ENCODE measurements at places on chromosomes 11 and 22. TPM values are rescaled to one million over a fixed set of nuclear protein-coding genes. Genes with fewer than 3 reads are reported as not detected.

ASPHD2 gene
- total RNA-seq = 1.8 TPM

GRCh38 chr22:29032014-29032475 lies 29.6 kb downstream of the C22orf31 start:
- peaks cover 42% of the 10 kb centered on the region for H3K4me1 ChIP-seq
- H3K27ac ChIP-seq = peak overlapping the region; percentile 93
- no peak overlapping the region for H3K4me3 ChIP-seq
- H3K36me3 ChIP-seq = no peaks in the 10 kb centered on the region
- peak; percentile 11 for DNase-seq

C11orf97 gene
- total RNA-seq = not detected

PICALM gene
- total RNA-seq = 110 TPM

GRCh38 chr11:105635466-105635865 lies 25.6 kb downstream of the GRIA4 start:
- no peak for DNase-seq
- H3K27me3 ChIP-seq = no peaks in the 10 kb centered on the region
- no peaks in the 10 kb centered on the region for H3K4me1 ChIP-seq

GRCh38 chr11:121958323-121958970 lies 157.6 kb downstream of the BLID start:
- no peaks in the 10 kb centered on the region for H3K36me3 ChIP-seq
- peaks cover 10% of the 10 kb centered on the region for H3K4me1 ChIP-seq
- no peak overlapping the region for H3K27ac ChIP-seq
- H3K27me3 ChIP-seq = no peaks in the 10 kb centered on the region
- no peak for DNase-seq
- no peak overlapping the region for H3K4me3 ChIP-seq

GRIK4 gene
- total RNA-seq = 0.11 TPM

CARNS1 gene
- total RNA-seq = 1.6 TPM

TSPAN32 gene
- 22.4 TPM for total RNA-seq

OR2AG1 gene
- total RNA-seq = not detected

DNA sequence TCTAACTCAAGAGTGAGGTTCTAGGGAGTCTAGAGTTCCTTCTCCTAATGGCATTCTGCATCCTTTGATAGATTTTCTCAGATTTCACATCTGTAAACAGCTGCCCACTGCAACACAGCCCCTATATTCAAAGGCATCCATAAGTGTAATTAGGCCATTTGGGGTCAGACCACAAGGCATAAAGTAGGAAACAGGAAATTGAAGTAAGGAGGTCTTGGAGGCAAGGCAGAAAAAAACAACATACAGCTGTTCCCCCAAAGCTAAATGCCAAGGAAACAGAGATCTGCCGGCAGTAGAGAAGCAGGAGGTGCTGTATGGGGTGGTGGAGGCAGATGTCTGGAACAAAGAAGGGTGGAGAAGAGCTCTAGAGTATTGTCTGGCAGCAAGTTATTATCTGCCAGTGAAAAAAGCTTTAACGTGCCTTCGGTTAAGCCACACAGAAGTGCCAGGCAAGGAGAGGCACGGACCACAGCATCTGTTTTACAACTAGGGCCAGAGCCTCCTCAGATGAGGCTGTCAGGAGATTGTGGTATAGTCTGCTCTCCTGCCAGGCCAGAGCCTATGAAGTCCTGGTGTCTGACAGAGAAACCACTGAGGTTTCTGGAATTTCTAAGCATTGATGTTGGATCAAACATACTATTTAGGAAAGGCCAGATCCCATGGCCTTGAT lies 100.2 kb upstream of the CHRM4 start:
- no peak overlapping the region for H3K4me3 ChIP-seq
- no peaks in the 10 kb centered on the region for H3K4me1 ChIP-seq
- no peaks in the 10 kb centered on the region for H3K36me3 ChIP-seq

FGF4 gene
- not detected for total RNA-seq

GRCh38 chr11:69260622-69261021 lies 33.3 kb upstream of the MYEOV start:
- no peak overlapping the region for H3K27ac ChIP-seq
- H3K36me3 ChIP-seq = no peaks in the 10 kb centered on the region
- DNase-seq = no peak

STIM1 gene
- 60.0 TPM for total RNA-seq

KCNA4 gene
- 1.4 TPM for total RNA-seq

DNA sequence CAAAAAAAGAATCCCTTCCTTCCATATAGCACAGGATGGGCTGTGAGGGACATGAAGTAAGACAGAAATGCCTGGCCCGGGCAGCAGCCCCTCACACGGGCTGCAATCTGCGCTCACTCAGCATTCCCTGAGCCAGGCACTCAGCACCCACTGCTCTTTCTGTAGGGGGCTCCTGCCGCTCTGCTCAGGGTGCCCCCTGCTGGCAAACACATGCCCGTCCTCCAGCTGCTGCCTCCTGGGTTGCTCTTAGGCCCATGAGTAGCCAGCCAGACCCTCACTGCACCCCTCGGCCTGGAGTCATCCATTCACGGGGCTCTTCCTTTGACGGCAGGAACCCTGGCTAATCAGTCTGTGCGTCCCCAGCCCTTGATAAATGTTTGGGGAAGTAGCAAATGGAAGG lies 6.9 kb downstream of the MCAT start:
- H3K27me3 ChIP-seq = no peaks in the 10 kb centered on the region
- H3K36me3 ChIP-seq = peaks cover 30% of the 10 kb centered on the region
- peak overlapping the region; percentile 49 for H3K27ac ChIP-seq
- no peak overlapping the region for H3K4me3 ChIP-seq

ARHGAP8 gene
- 1.3 TPM for total RNA-seq

- peak overlapping the region; percentile 83 for H3K27ac ChIP-seq
- peaks cover 34% of the 10 kb centered on the region for H3K4me1 ChIP-seq
- no peaks in the 10 kb centered on the region for H3K36me3 ChIP-seq
- no peak overlapping the region for H3K4me3 ChIP-seq
These were observed 1.4 kb upstream of the MADD start for GRCh38 chr11:47268448-47269001.

NCAPD3 gene
- total RNA-seq = 17.1 TPM

DNA sequence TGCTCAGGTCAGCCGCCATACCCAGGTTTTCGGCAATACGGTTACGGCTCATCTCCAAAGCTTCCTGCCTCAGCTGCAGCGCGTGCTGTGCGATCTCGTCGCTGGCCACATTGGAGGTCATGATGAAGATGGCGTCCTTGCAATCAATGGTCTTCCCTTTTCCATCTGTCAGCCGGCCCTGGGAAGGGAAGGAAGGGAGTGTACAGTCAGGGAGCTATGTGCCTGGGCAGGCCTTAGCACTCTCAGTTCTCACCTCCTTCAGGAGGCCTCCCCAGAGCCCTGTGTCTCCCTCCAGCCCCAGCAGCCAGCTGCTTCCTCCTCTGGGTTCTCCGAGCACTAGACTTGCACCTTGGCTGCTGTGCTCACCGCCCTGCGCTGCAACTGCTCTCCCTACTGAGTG lies 51.5 kb upstream of the PHOX2A start:
- no peaks in the 10 kb centered on the region for H3K4me1 ChIP-seq
- no peak for DNase-seq
- H3K4me3 ChIP-seq = no peak overlapping the region

MS4A4E gene
- total RNA-seq = not detected

- peak; percentile 40 for DNase-seq
- peak overlapping the region; percentile 25 for H3K4me3 ChIP-seq
- H3K27ac ChIP-seq = no peak overlapping the region
- H3K27me3 ChIP-seq = peaks cover 97% of the 10 kb centered on the region
- no peaks in the 10 kb centered on the region for H3K36me3 ChIP-seq
These were observed 27.8 kb upstream of the AMOTL1 start for GRCh38 chr11:94740083-94741021.

DNA sequence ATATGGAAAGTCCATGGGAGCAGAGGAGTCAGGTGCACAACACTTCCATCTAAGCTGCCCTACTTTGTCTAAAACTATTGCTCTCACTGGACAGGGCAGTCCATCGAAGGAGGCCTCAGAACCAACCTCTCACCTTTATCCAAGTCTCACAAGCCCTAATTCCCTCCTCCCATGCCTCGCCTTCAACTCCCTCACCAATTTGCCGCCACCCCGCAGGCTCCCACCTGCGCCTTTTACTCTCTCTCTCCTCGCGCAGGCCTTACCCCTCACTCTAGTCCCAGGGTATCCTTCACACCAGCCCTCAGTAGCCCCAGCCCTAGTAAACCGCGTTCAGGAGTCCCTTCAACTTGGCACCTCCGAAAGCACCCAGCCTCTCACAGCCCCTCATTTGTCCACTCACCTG lies 451 bp downstream of the FHIP1B start:
- peaks cover 7% of the 10 kb centered on the region for H3K4me1 ChIP-seq
- no peaks in the 10 kb centered on the region for H3K36me3 ChIP-seq
- no peaks in the 10 kb centered on the region for H3K27me3 ChIP-seq
- H3K27ac ChIP-seq = peak overlapping the region; percentile 84
- peak overlapping the region; percentile 90 for H3K4me3 ChIP-seq
- DNase-seq = no peak

OR2AT4 gene
- total RNA-seq = not detected

GRCh38 chr11:33588056-33588455 lies 112.6 kb downstream of the C11orf91 start:
- no peak overlapping the region for H3K27ac ChIP-seq
- DNase-seq = peak; percentile 42
- no peaks in the 10 kb centered on the region for H3K4me1 ChIP-seq

GRCh38 chr11:68825571-68825970 lies 16.1 kb downstream of the CPT1A start:
- no peaks in the 10 kb centered on the region for H3K36me3 ChIP-seq
- no peaks in the 10 kb centered on the region for H3K27me3 ChIP-seq
- no peak overlapping the region for H3K4me3 ChIP-seq

DNA sequence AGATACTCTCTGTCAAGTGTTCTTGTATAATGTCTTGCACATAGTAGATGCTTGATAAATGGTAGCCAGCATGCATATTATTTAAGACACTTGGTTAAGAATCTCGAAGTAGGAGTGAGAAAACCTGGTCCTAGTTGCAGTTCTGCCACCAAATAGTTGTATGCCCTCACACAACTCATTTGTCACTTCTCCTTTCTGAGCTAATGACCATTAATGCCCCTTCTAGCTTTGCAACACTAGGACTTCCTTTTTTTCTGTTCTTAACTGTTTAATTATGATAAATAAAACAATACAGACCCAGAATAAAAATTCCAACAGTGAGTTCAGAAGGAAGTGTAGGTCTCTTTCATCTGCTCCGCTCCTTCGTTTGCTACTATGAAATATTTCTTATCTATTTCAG lies 453.6 kb downstream of the TMEM135 start:
- no peaks in the 10 kb centered on the region for H3K36me3 ChIP-seq
- H3K4me1 ChIP-seq = no peaks in the 10 kb centered on the region
- no peak overlapping the region for H3K4me3 ChIP-seq
- H3K27me3 ChIP-seq = no peaks in the 10 kb centered on the region
- no peak overlapping the region for H3K27ac ChIP-seq

DNA sequence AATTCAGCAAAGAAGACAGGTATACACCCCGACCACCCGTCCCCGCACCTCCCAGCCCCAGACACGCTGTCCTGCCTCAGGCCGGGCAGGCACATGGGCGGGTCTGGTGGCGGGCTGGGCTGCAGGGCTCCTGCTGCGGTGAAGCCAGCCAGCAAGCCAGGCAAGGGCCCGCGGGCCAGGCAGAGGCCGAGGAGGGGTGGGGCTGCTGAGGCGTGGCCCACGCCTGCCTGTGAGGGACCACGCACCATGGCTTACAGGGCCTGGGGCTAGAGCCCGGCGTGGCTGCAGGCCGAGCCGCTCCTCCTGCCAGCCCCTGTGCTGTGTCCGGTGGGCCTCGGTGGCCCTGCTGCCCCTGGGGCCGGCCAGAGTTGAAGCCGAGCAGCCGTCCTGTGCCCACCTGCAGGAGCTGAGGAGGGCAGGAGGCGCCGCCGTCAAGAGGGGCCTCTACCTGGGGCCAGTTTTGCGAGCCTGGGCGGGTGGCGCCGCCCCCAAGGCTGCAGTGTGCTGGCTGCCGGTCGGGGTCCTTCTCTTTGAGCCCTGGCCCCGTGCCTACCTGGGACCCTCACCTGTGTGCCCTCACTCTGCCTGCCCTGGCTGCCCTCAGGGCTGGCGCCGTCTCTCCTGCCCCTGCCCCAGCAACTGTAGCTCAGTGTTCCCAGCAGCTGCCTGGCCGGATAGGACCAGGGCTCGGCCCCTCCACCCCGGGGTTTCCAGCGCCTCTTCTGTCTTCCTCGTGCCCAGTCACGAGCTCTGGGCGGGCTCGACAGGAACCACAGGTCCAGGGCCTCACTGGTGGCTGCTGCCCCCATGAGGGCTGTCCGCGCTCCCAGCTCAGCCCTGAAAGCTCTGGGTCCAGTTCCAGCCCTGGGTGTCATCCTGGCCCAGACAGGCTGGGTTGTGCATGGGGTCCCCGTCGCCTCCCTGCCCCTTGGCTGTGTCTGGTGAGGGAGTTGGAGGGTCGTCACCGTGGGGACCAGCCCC lies 38.4 kb downstream of the MOB2 start:
- no peaks in the 10 kb centered on the region for H3K36me3 ChIP-seq
- H3K4me3 ChIP-seq = no peak overlapping the region
- DNase-seq = no peak
- H3K27me3 ChIP-seq = no peaks in the 10 kb centered on the region

- H3K27ac ChIP-seq = peak overlapping the region; percentile 78
- H3K27me3 ChIP-seq = no peaks in the 10 kb centered on the region
- peak; percentile 2 for DNase-seq
- H3K4me1 ChIP-seq = peaks cover 11% of the 10 kb centered on the region
These were observed 539 bp downstream of the SDHD start for GRCh38 chr11:112087212-112087611.

KDM4E gene
- not detected for total RNA-seq

DNA sequence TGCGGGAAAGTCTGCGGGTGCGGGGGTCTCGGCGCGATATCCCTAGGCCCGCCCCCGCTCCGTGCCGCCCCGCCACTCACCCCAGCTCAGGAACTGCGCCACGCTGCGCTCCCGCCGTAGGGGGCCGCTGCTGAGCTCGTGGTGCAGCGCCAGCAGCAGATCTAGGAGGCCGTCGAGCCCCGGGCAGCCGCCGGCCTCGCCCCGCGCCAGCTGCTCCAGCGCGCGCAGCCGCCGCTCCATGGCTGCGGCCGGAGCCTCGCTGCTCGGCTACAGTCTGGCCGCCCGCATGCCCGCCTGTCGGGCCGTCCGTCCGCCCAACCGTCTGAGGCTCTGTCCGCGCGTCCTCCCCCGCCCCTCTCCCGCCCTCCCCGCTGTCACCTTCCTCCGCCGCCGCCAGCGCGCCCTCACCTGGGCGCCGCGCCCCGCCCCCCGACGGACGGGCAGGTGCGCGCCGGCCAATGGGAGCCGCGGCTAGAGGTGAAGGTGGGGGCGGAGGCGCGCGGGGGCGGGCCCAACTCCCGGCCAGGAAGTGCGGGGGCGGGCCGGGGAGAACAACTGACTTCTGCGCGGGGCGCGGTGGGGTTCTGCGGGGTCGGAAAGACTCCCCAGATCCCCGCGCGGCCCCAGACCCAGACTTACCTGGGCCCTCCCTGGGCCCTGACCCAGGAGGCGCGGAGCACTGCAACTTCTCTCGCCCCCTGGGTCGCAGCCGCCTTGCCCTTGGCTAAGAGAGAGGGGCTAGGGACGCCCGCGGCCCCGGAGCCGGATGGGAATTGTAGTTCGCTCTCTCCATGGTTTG lies at the start of gene CDC42BPG:
Gene CDC42BPG (minus strand): TSS at position 324 of the 799 bp plus-strand sequence. CDS start 84 bp downstream, at position 240.
- H3K4me1 ChIP-seq = peaks cover 6% of the 10 kb centered on the region
- no peaks in the 10 kb centered on the region for H3K27me3 ChIP-seq
- DNase-seq = peak; percentile 76
- H3K27ac ChIP-seq = no peak within 1 kb of the TSS

GRCh38 chr11:119196833-119197483 lies 9.2 kb upstream of the CBL start:
- peak; percentile 89 for DNase-seq
- no peak overlapping the region for H3K27ac ChIP-seq
- H3K36me3 ChIP-seq = no peaks in the 10 kb centered on the region
- H3K4me1 ChIP-seq = no peaks in the 10 kb centered on the region
- H3K27me3 ChIP-seq = no peaks in the 10 kb centered on the region
- no peak overlapping the region for H3K4me3 ChIP-seq

TYR gene
- not detected for total RNA-seq

SCUBE2 gene
- total RNA-seq = 0.21 TPM

GRCh38 chr11:76752321-76753143 lies 30.6 kb upstream of the TSKU start:
- peaks cover 5% of the 10 kb centered on the region for H3K4me1 ChIP-seq
- no peak overlapping the region for H3K4me3 ChIP-seq
- no peak overlapping the region for H3K27ac ChIP-seq
- no peak for DNase-seq
- H3K36me3 ChIP-seq = no peaks in the 10 kb centered on the region
